ENCODE measurements at places on chromosomes 1 and 21.

DNA sequence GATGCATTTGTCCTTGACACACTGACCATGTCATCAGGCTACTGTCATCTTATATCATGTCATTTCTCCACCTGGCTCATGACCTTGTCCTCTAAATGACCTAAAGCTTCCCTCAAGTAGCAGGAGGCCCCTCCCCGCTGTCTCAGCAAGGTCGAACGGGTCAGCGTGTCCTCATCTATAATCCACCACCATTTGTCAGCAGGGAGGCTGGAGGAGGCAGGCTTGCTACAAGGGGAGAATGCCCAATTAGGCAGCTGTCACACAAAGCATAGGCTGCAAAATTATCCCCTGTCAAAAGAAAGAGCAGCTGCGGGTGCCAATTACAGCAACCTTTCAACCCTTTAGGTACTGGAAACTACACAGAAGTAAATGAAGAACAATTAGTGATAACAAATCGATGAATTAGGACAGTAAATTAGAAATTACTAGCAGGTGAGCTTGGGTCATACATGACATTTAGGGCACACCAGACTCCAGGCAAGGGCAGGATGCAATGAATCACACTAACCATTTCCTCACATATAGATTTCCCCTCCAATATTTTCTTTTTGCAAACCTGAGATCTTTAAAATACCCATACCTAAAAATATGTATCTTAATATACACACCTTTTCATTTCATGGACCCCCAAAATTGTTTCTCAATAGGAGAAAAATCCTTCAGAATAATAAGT lies 61.2 kb downstream of the NRIP1 start:
- peaks cover 19% of the 10 kb centered on the region for H3K4me1 ChIP-seq
- H3K27me3 ChIP-seq = no peaks in the 10 kb centered on the region
- H3K27ac ChIP-seq = no peak overlapping the region

GRCh38 chr1:7669559-7670311 lies 101.4 kb upstream of the VAMP3 start:
- peaks cover under 1% of the 10 kb centered on the region for H3K27me3 ChIP-seq
- peak overlapping the region; percentile 43 for H3K4me3 ChIP-seq
- no peak overlapping the region for H3K27ac ChIP-seq

DNA sequence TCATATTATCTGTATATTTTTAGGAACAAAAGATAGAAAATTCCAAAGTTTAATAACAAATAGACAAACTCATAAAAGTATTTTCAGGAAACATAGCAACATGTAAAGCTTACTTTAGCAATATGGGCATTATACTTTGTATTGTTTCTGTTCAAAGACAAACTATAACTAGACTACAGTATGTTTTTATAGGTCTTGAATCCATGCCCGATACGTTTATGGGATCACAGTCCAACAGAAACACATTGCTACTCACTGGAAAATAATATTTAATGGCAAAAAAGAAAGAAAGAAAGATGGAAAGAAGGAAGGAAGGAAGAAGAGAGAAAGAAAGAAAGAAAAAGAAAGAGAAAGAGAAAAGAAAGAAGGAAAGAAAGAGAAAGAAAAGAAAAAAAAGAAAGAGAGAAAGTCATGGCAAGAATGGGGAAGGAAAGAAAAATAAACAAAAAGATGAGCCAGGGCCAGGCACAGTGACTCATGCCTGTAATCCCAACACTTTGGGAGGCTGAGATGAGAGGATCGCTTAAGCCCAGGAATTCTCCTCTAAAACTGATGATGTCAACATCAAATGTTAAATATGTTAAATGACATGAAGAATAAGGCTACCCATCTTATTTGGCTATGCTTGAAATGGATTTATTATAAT lies 32.7 kb downstream of the TM2D1 start:
- peaks cover 10% of the 10 kb centered on the region for H3K4me1 ChIP-seq
- H3K27me3 ChIP-seq = no peaks in the 10 kb centered on the region
- H3K27ac ChIP-seq = peak overlapping the region; percentile 35

GRCh38 chr1:231949277-231950091 lies 322.9 kb downstream of the DISC1 start:
- no peak for DNase-seq
- no peaks in the 10 kb centered on the region for H3K27me3 ChIP-seq
- peaks cover 8% of the 10 kb centered on the region for H3K4me1 ChIP-seq
- no peak overlapping the region for H3K4me3 ChIP-seq

GRCh38 chr1:53391982-53392381 lies 64.1 kb upstream of the LRP8 start:
- H3K36me3 ChIP-seq = no peaks in the 10 kb centered on the region
- peaks cover 14% of the 10 kb centered on the region for H3K27me3 ChIP-seq
- DNase-seq = no peak
- H3K4me1 ChIP-seq = no peaks in the 10 kb centered on the region

DNA sequence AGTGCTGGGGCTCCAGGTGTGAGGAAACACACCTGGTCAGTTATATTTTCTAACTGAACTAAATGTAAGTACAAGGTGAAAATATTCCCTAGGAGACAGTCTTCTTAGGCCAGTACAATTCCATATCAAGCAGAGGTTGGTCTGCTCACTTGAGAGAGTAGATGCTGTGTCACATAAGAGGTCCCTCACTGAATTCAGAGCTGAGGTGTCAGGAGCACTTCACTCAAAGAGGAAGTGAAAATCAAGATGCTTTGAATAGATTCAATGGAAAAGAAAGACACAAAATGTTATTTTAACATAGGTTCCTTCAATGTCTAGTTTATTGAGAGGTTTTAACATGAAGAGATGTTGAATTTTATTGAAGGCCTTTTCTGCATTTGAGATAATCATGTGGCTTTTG lies 4.3 kb upstream of the FCRL3 start:
- no peaks in the 10 kb centered on the region for H3K4me1 ChIP-seq
- H3K27me3 ChIP-seq = peaks cover 49% of the 10 kb centered on the region
- DNase-seq = no peak
- H3K36me3 ChIP-seq = no peaks in the 10 kb centered on the region

DNA sequence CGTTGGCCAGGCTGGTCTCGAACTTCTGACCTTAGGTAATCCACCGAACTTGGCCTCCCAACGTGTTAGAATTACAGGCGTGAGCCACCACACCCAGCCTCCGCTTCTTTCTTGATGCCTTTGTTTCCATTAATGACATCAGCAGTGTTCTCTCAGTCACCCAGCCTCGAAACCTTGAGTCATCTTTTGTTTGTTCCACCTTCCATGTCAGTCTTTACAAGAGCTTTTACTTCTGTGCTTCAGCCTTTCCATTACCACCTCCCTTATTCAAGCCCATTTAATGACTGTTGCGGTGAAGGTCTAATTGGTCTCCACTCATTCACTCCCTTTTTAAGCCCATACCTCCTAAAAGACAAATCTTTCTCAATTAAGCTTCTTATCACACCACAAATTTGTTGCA lies 146.6 kb upstream of the ADGRL2 start:
- H3K27me3 ChIP-seq = no peaks in the 10 kb centered on the region
- H3K27ac ChIP-seq = peak overlapping the region; percentile 31
- H3K4me3 ChIP-seq = no peak overlapping the region
- H3K4me1 ChIP-seq = peaks cover 5% of the 10 kb centered on the region
- peak; percentile 39 for DNase-seq

- DNase-seq = peak; percentile 32
- peaks cover 24% of the 10 kb centered on the region for H3K4me1 ChIP-seq
- no peak overlapping the region for H3K27ac ChIP-seq
- H3K27me3 ChIP-seq = no peaks in the 10 kb centered on the region
- H3K36me3 ChIP-seq = no peaks in the 10 kb centered on the region
Observed at GRCh38 chr1:9687874-9688582, 36.5 kb downstream of the PIK3CD start.

GRCh38 chr1:235802573-235803346 lies 63.9 kb downstream of the LYST start:
- H3K36me3 ChIP-seq = no peaks in the 10 kb centered on the region
- no peak overlapping the region for H3K27ac ChIP-seq
- no peaks in the 10 kb centered on the region for H3K27me3 ChIP-seq
- DNase-seq = no peak

Data from PC-3 (cell line).